ENCODE measurements at places on chromosomes 1 and 21.

GRCh38 chr1:236141447-236142252 lies 689 bp upstream of the GPR137B start:
- DNase-seq = peak; percentile 49

DNA sequence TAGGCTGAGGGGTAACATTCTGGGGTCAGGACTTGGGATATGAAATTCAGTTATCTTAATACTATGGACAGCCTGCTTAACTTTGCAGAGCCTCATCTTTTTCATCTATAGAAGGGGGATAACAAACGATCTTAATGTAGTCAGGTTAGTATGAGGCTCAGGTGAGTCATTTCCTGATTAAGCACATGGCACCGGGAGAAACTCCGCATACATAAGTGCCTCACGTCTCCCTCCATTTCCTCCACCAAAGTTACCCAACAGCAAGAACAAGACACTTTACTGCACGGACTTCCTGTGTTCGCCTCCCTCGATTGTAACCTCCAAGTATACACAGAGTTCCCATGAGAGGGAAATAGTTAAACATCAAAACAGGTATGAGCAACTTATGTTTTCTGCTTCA lies 112.7 kb upstream of the COA6 start:
- DNase-seq = no peak

DNA sequence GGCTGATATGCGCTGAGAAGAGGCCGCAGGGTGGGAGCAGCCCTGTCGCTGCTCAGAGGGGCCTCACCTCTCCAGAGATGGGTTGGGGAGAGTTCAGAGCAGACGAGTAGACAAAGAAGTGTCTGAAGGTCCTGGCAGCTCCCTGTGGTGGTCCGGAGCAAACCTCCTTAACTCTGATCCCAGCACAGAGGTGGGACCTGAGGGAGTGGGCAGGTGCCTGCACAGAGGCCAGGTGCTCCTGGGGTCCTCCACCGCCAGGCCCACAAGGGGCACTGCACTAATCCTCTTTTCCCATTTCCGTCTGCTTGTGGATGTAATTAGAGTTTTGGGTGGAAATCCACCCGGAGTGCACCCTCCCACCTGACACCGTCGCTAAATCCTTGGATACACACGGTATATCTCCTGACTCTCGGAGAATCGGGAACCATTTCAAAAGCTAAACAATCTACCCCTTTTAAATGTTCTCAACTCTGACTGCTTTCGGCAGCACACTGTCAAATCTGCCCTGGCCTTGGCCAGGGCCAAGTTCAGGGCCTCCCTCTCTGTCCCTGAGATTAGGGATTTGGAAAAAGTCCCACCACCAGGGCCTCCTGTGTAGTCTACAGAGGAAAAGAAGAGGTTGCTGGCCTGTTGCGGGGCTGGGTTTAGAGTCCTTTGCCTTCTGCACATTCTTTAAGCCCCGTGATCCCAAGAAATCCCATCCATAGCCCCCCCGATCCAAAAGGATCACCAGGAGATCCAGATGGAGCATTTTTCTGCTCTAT lies 22.4 kb downstream of the CASZ1 start:
- DNase-seq = no peak

DNA sequence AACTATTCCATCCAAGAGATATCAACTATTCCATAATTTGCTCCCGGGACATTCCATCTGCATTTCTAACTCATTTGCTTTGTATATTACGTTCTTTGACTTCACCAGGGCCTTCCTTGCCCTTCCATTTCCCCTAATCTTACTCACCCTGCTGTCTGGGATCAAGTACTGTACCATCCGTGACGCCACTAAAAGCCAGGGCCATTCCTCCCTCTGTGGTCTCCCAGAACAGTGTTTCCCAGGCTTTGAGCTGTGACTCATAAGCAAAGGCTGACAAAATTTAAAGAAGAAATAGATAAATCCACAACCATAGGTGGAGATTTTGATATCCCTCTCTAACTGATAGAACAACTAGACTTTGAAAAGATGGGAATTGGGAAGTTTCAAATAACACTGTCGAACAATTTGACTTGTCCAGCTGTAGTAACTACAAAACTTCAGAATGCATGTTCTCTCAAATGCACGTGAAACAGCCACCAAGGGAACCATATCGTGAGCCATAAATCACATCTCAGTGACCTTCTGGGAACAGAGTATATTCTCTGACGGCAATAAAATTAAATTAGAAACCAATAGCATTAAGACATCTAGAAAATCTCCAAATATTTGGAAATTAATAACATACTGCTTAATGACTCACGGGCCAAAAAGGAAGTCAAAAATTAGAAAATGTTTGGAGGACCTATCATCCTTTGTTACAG lies 501.0 kb downstream of the SETD4 start:
- no peak for DNase-seq

- DNase-seq = no peak
Measured at GRCh38 chr1:46456411-46456963, 33.1 kb upstream of the DMBX1 start.

GRCh38 chr1:229985613-229986010 lies 81.4 kb upstream of the GALNT2 start:
- no peak for DNase-seq

GRCh38 chr21:35520302-35520701 lies 471.2 kb upstream of the RUNX1 start:
- no peak for DNase-seq

GRCh38 chr1:154801234-154802011 lies 68.7 kb downstream of the KCNN3 start:
- no peak for DNase-seq

- DNase-seq = no peak
Measured at GRCh38 chr1:112431038-112431437, 35.0 kb downstream of the CTTNBP2NL start.

GRCh38 chr1:43558346-43558841 lies 27.7 kb downstream of the PTPRF start:
- peak; percentile 85 for DNase-seq

Measured in mesendoderm (in vitro differentiated cells).